Activated CD4-positive, alpha-beta memory T cell treated with anti-CD3 and anti-CD28 coated beads, Interleukin-2, amount 10 ng/mL, durations not matched to agents 7 days and 5 days (primary cell): ENCODE measurements at places on chromosomes 6 and 20. TPM values are rescaled to one million over a fixed set of nuclear protein-coding genes. Genes with fewer than 3 reads are reported as not detected.

The MLIP gene
- total RNA-seq, result not detected

The TTBK1 gene
- total RNA-seq, result 0.30 TPM

DNA sequence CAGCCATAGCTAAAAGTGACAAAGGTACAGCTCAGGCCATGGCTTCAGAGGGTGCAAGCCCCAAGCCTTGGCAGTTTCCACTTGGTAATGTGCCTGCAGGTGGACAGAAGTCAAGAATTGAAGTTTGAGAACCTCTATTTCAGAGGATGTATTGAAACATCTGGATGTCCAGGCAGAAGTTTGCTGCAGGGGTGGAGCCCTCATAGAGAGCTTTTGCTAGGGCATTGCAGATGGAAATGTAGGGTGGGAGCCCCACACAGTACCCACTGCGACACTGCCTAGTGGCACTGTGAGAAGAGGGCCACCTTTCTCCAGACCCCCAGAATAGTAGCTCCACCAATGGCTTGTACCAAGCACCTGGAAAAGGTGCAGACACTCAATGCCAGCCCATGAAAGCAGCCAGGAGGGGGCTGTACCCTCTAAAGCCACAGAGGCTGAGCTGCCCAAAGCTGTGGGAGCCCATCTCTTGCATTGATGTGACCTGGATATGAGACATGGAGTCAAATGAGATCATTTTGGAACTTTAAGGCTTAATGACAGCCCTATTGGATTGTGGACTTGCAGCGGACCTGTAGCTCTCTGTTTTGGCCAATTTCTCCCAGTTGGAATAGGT is 1299.4 kb upstream of the MAP3K7 start:
- DNase-seq, result no peak

DNA sequence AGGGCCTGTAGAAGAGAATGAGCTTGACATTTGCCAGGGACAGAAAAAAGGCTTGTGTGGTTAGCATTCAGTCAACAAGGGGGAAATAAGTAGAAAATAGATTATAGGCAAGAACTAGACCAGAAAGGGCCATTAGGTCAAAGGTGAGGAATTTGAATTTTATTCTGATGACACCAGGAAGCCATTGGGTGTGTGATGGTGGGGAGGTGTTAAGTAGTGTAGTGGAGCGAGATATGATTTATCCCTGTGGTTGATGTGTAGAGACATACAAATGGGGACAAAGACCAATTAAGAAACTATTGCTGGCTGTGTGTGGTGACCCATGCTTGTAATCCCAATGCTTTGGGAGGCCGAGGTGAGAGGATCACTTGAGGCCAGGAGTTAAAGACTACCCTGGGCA is 11.0 kb downstream of the DSTN start:
- no peak for DNase-seq

DNA sequence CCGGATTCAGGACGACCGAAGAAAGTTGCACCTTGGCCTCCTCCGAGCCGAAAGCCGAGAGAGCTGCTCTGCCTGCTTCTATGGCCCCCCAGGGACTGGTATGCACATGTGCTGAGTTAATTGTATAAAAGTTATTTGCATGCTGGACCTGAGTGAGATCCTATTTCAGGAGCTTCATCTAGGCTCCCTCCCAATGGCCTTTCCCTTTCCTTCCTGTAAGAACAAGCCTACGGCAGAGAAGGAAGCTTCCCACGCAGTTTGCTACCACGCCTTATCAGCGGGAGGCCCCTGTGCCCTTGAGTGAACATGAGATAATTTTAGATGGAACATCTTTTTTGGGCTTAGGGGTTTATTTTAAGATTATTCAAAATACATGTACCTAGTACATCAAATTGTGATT is 65.9 kb downstream of the RIN2 start:
- no peak for DNase-seq

The C20orf144 gene
- 0.30 TPM for total RNA-seq

DNA sequence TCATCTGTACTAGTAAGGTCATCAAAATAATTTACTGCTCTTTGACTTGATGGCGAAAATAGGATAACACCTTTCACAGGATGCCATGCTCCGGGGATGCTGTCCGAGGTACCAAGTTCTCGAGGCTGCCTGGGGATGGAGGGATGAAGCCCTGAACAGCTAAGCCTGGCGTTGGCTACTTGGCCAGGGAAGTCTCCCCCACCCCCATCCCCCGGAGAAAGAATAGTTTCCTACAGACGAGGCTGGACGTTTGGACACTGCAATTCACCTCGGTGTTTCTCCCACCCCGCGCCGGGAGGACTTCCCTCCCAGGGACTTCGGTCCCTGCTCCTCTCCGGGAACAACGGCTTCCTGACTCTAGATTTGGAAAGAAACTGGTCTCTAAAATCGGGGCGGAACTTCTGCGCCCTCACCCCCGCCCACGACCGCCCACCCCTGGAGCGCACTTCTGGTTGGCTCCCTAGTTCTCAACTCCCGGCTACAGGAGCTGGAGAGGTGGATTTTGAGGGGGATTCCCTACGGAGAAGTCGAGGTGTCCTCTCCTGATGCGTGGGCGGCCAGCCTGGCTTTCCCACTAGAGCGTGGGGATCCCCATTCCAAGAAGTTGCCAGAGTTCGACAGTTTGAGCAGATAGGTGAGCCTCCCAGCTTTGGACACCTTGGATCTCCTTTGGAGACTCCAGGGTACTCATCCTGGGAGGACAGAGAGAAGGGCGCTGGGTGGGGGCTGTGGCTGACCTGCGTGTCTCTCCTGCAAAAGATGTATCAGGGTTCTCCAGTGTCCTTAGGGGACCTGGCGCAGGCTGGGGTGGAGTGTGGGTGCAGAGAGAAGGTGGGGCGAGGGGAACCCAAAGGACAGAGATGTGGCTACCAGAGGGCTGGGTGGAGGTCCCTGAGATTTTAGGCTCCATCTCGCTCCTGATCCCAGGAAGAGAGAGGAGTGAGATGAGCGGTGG is 1.1 kb downstream of the PCSK2 start:
- no peak for DNase-seq

DNA sequence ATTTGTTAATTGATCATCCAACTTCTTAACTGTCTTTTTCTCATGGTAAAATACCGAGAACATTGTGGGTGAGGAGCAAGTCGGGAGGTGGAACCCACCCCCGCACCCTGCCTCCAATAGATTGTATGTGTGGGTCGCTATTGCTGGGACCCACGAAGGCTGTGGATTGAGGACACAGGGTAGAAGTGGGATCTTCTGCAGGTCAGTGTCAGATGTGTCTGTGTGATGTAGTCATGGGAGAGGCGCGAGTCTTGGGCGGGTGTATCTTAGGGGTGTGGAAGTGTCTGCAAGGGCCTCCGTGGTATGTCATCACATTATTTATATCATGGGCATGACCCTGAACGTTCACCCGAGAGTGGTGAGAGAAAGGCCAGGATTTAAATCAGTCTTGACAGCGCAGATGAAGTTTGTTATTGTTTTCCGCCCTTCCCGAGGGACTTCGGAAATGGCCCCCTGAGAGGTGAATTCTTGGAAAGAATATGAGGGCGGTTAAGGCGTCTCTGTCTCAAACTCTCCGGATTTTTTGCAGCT is 472 bp upstream of the PAQR8 start:
- DNase-seq, result no peak

The LPA gene
- not detected for total RNA-seq

DNA sequence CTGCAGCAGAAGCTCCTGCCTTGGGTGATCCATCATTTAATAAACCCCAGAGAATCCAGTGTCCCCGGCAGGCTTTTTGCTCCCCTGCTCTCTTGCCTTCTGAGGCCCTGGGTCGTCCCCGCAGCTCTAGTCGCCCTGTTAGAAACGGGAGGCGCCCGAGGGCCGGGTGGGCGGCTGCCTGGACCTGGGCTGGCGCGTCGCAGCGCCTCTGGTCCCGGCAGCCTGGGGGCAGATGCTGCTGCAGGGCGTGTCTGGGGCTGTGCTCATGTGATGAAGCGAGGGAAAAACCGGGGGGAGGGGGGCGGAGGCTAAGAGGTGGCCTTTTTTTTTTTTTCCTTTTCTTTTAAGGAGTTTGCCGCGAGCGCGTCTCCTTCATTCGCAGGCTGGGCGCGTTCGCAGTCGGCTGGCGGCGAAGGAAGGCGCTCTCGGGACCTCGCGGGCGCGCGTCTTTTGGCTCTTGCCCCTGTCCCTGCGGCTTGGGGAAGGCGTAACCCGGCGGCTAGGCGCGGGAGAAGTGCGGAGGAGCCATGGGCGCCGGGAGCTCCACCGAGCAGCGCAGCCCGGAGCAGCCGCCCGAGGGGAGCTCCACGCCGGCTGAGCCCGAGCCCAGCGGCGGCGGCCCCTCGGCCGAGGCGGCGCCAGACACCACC is 394 bp downstream of the AKAP12 start:
- DNase-seq, result peak; percentile 28

The UBD gene
- total RNA-seq, result 0.38 TPM

The DUSP15 gene
- not detected for total RNA-seq

- DNase-seq, result no peak
These were observed 87.0 kb downstream of the CDH22 start for GRCh38 chr20:46221256-46221833.

The MEI4 gene
- not detected for total RNA-seq

The PTPRK gene
- total RNA-seq, result 0.53 TPM

The SUMO4 gene
- 8.1 TPM for total RNA-seq

The PAQR8 gene
- total RNA-seq, result 12.8 TPM

- peak; percentile 51 for DNase-seq
These were observed 4.9 kb downstream of the ELMO2 start for GRCh38 chr20:46401478-46401860.

- DNase-seq, result no peak
These were observed 837 bp upstream of the OSER1 start for GRCh38 chr20:44211177-44212039.

DNA sequence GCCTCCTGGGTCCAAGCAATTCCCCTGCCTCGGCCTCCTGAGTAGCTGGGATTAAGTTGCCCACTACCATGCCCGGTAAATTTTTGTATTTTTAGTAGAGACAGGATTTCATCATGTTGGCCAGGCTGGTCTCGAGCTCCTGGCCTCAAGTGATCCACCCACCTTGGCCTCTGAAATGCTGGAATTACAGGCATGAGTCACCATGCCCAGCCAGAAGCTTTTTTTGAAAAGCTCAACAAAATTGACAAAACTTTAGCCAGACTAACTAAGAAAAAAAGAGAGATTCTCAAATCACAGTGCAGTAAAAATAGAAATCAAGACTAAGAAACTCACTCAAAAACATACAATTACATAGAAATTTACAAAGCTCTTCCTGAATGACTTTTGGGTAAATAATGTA is 420.6 kb downstream of the COL12A1 start:
- no peak for DNase-seq

DNA sequence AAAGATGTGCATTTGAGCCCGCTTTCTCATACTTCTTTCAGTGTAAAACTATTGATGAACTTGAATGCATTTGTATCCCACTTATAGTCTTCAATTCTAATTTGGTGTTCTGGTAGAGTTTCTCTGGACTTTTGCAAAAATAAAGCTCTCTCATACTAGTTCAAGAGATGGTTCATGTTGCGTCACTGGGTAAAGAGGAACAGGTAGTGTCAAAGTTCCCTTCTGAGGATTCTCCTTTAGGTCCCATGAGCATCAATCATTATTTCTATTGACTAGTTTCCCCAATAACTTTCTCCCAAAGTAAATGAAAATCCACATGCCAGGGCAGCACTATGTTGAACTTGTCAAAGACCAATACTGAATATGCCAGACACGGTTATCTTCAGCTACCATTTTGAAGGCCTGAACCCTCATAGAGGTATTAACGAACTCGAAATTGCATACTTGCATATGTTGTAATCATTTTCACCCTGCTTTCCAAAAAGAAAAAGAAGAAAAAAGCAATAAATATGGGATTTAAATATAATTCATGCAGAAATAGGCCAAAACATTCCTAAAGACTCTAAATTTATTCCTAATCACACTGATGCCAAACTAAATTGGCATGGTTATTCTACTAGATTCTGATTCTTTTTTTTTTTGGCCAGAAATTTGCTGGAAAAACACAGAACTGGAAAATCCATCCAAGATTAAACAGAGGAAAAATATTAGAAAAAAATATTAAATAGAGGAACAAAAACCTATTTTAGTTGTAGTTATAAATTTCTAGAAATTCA is 84.5 kb downstream of the SGK1 start:
- DNase-seq, result no peak

The TRDN gene
- total RNA-seq, result not detected

GRCh38 chr6:133040803-133041419 is 200.2 kb upstream of the EYA4 start:
- DNase-seq, result no peak

GRCh38 chr6:131532580-131533039 is 40.4 kb upstream of the ARG1 start:
- peak; percentile 33 for DNase-seq

The COL9A3 gene
- total RNA-seq, result not detected

DNA sequence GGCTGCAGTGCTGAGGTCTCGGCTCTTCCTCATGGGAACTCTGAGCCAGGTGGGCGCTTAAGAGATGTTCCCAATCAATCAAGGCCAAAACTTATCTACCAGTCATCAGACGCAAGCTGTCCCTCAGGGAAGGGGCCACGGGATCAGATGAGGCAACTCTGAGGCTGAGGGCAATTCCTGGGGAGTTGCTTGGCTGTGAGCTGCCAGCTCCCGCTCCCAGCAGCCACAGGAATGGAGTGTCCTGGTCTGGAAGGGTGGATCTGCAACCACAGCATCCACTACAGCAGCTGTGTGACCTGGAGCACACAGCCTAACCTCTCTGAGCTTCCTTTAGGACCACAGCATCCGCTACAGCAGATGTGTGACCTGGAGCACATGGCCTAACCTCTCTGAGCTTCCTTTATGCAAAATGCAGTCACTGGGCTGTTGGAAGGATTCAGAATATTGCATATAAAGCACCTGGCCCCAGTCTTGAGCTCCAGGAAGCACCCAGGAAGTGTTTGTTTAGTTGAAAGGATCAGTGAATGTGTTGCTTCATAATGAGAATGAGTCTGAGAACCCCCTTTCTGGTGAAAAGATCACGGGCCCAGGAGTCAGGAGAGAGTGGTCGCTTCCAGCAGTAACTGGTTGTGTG is 60.9 kb downstream of the TFAP2C start:
- no peak for DNase-seq

DNA sequence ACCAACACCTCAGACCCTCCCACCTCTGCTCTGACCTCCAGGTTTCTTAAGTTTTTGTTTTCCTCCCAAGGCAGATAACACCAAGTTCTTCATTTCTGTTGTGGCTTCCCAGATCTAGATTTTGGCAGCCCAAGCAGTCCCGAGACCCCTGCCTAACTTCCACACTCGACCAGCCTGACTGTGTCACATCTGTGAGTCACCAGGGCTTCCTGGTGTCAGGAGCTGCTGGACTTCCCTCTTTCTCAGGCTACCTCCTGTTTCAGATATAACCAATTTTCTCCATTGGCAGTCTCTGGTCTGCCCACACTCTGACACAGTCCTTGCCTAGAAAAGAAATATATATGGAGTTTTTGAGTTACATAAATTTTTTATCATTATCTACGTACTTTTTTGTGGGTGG is 46.1 kb upstream of the CCN6 start:
- no peak for DNase-seq

The C6orf52 gene
- 1.6 TPM for total RNA-seq

- no peak for DNase-seq
These were observed 60.7 kb downstream of the GRIK2 start for GRCh38 chr6:101454106-101454676.

GRCh38 chr6:4313044-4313686 is 177.8 kb upstream of the ECI2 start:
- no peak for DNase-seq
